ENCODE measurements at places on chromosomes 7 and 10.
A peak's percentile ranks its signal among the peaks of the same experiment; 100 is the strongest.

- no peak for DNase-seq
Measured at GRCh38 chr10:107834706-107835105, 670.2 kb upstream of the SORCS1 start.

DNA sequence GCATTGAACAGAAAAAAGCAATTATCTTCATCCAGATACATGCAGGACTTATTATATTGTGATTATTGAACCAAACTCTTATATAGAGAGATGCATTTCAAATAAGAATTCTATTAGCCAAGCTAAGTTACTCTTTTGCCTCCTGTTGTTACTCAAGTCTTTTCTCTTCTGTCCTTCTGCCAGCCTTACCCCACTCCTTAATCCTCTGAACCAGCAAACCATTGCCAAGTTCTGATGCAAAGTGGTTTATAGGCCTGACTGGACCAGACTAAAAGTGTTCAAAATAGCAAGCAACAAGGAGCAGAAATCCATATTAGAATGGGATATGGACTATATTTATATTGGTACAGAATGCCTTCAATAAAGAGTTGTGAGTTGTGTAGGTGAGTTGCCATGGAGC is 2.2 kb upstream of the SLC26A4 start:
- DNase-seq: no peak

DNA sequence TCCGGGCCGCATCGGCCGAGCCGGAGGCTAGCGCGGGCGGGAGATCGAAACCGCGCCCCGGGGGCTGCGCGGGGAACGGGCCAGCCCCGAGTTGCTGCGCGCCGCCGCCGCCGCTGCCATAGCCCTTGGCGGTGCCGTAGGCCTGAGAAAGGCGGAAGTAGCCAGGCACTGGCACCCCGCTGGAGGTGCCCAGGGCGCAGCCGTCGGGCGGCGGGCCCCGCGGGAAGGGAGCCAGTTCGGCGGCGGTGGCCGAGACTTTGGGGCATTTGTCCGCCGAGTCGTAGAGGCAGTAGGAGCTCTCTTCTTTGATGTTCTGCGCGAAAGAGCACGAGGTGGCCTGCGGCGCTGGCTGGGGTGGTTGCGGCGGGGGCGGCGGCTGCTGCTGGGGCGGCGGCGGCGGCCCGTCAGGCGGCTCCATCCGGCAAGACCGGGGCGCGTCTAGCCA is 587 bp downstream of the HOXA10 start:
- no peak for DNase-seq

- peak; percentile 70 for DNase-seq
Measured at GRCh38 chr10:109883859-109884771, 39.2 kb downstream of the XPNPEP1 start.

DNA sequence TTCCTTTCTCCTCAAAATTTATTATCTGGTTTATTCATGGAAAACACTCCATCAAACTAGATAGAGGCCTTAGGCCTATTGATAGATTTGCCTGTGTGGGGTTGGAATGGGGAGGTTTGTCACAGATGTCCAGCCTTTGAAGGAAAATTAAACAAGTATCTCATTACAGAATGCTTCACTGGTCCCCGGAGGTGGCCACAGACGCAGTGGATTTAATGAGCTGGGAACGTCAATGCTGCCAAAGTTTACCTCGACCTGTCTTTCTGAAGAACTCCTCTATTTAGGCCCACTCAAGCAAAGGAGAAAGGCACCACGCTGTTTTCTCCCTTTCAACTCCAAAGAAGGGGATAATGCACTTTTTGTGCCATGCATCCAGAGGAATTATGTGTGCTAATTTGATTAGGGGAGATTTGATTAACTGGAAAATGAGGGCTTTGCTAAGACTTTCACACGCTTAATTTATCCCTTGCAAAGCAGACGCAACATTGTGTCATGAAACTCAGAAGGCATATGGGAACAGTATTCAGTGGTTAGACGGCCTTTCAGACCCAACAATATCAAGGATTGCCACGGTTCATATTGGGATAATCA is 558.8 kb upstream of the GALNT17 start:
- no peak for DNase-seq

DNA sequence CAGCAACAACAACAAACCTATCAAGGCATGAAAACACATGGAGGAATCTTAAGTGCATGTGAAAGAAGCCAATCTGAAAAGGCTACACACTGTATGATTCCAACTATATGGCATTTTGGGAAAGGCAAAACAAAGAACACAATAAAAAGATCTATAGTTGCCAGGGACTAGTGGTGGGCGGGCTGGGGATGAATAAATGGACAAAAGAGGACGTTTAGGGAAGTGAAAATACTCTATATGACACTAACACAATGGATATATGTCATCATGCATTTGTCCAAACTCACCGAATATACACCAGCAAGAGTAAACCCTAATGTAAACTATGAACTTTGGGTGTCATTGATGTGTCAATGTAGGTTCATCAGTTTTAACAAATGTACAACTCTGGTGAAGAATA is 89.1 kb downstream of the SEMA3E start:
- no peak for DNase-seq
